ENCODE measurements at places on chromosomes 12 and 14. TPM values are rescaled to one million over a fixed set of nuclear protein-coding genes. Genes with fewer than 3 reads are reported as not detected.

The NTF3 gene
- polyA plus RNA-seq: 5.3 TPM

The BCL2L2 gene
- 43.1 TPM for polyA plus RNA-seq

The FAM181A gene
- polyA plus RNA-seq: not detected

The SLC41A2 gene
- polyA plus RNA-seq: 4.0 TPM

The KRT72 gene
- polyA plus RNA-seq: 0.11 TPM

The FGD6 gene
- polyA plus RNA-seq: 12.1 TPM

The ZBTB42 gene
- 4.3 TPM for polyA plus RNA-seq

- no peak for DNase-seq
These were observed 53.6 kb upstream of the BCL2L14 start for GRCh38 chr12:12017135-12017581.

GRCh38 chr12:47860279-47860841 lies 40.7 kb upstream of the HDAC7 start:
- no peak for DNase-seq

- no peak for DNase-seq
These were observed 5.2 kb upstream of the C12orf56 start for GRCh38 chr12:64395739-64396138.

GRCh38 chr14:51776102-51776894 lies 84.1 kb upstream of the GNG2 start:
- peak; percentile 37 for DNase-seq

GRCh38 chr14:99687284-99688209 lies 3.4 kb downstream of the CYP46A1 start:
- DNase-seq: no peak

GRCh38 chr14:73241481-73242165 lies 4.3 kb downstream of the PAPLN start:
- no peak for DNase-seq

- no peak for DNase-seq
These were observed 224.3 kb upstream of the ATP2B1 start for GRCh38 chr12:89932954-89933353.

DNA sequence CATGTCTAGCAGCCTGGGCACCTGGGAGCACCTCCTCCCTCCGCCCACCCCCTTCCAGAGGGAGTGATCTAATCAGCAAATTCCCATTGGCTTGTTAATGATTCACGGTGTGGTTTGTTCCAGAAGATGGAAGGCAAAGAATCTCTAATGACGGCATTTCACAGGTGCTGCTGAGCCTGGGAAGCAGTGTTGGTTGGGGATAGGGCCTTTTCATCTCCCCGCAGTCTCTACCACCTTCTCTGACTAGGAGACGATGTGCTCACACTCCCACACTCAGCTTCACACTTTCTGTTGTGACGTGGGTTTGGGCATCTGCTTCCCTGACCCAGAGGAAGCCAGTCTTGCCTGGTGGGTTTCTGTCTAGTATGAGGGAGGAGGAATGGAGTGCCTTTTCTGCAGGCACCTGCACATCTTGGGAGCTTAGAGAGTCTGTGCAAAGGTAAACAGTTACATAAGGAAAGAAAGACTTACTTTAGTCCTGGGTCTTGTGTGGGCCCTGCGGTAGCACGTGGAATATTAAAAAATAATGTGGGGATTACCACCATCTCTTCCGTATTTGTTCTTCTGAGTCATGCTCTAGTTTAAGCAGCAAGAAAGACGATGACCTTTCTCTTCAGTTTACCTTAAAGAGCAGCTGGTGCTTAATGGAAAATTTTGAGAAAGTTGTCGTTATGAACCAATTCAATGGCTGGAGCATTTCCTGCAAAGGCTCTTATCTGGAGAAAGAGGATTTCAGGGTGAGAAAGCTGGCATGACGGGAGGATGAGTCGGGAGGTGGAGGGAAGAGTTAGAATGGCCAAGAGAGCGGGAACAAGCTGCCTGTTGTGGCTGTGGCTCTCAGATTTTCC lies 70.6 kb upstream of the ARHGAP5 start:
- DNase-seq: no peak

- no peak for DNase-seq
These were observed 15.8 kb upstream of the NPFF start for GRCh38 chr12:53523131-53523530.

- no peak for DNase-seq
These were observed 945.4 kb upstream of the FLRT2 start for GRCh38 chr14:84584511-84584910.

DNA sequence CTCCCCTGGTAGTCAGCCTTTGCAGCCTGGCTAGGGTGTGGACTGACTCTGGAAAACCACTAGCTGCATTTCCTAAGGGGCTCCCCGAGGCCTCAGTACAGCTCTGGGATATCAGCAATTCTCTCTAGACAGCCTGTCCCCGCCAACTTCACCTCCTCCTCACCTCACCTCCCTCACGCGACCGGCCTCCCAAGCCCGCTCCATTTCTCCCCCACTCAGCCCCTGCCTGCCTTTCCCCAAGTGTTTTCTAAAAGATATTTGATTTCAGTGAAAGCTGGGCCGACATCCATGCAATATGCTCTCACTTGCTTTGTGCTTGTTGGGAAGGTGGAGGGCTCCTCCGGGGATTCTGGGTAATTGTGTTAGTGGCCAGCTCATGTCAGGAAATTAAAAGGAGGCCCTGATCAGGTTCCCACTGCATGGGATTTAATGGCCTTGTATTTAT lies 91.8 kb downstream of the ESRRB start:
- DNase-seq: no peak

DNA sequence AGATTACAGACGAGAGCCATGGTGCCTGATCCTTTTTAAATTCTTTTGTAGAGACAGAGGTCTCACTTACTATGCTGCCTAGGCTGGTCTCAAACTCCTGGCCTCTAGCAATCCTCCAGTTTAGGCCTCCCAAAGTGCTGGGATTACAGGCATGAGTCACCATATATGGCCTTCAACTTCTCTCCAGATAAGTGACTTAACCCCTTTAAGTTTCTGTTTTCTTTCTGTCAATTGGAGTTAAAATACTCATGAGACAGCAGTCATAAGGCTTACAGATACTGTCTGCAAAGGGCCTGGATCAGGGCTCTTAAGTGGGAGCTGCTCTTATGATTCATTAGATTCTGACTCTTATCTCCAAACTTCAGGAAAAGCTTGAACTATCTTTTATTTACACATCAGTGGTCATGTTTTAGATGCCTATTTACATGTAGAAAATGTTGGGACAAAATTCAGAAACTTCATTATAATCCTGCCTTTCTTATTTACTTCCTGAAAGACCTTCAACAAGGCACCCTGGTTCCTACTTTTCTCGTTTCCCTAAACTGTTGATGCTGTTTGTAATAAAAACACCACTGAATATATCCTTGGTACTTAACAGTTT lies 271.5 kb upstream of the TBX3 start:
- no peak for DNase-seq

DNA sequence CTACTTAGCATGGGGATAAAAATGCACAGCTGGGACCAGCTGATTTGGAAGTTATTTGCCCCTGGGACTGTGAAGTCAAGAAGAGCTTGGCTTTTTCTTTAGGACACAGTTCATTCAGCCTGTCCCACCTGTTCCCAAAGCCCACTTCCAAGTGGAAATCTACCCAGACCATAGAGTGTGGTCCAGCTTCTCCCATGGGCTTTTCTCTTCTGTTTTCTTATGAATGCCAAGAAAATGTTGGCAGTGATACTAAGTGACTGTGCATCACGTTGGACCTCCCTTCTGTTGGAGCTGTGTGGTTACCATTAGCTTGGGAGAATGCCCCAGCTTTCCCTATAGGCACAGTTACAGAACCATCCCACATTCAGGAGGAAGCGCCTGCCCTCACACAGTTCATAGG lies 89.4 kb downstream of the NT5DC3 start:
- no peak for DNase-seq

DNA sequence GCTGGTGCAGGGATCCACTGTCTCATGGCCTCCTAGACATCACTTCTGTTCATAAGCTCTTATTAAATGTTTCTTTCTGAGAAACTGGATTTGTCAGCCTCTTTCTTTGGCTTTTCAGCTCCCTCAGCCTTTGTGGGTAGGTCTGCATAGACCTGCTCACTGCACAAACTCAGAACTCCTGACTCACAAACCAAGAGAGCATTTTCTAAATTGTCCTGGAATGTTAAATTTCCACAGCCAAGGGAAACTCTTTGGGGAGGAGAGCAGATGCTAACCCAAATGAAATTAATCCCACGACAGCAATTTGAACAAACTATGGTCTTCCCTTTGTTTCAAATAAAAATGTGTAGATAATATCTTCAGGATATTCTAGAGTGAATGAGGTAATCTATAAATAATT lies 19.5 kb upstream of the CERS5 start:
- no peak for DNase-seq

DNA sequence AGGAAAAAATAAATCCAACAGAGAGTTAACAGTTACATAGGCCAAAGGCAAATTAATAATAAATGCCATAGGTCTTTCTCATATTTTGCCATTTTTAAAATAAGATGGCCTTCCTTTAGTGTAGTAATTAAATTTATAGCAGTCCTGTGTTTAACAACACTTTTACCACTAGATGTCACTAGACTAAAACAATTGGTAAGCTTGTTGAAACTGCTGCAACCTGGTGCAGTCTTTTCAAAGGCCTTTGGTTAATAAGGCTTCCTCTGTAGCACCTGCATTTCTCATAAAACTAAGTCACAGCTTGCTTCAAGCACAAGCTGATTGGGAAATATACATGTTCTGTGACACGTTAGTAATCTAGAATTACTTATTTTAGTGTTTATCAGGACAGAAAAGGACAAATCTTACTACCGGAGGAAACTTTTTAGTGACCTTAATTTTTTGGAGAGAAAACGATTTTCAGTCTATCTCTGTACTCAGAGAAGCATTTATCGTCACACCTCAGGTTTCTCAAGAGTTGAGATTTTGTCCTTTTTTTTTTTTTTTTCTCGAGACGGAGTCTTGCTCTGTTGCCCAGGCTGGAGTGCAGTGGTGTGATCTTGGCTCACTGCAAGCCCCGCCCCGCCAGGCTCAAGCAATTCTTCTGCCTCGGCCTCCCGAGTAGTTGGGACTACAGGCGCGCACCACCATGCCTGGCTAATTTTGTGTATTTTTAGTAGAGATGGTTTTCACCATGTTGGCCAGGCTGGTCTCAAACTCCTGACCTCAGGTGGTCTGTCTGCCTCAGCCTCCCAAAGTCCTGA lies 20.0 kb downstream of the BORCS5 start:
- peak; percentile 68 for DNase-seq

DNA sequence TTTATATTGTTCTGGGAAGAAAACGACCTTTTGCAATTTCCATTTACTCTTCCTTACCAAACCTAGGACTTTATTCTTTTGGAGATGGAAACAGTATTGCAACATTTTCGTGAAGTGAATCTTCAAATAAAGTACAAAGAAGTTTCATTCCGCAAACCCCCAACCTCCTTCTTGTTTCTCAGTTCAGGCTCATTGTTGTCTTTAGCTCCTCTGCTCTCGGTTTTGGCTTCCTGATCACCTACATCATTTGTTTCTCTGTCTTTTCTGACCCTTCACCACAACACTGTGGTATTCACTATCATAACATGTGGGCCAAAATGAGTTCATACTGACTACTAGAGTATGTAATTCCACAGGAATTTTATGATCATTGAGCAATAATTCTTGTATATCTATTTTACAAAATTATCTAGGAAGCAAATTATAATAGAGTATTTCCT lies 266.8 kb downstream of the ADAMTS20 start:
- DNase-seq: no peak

DNA sequence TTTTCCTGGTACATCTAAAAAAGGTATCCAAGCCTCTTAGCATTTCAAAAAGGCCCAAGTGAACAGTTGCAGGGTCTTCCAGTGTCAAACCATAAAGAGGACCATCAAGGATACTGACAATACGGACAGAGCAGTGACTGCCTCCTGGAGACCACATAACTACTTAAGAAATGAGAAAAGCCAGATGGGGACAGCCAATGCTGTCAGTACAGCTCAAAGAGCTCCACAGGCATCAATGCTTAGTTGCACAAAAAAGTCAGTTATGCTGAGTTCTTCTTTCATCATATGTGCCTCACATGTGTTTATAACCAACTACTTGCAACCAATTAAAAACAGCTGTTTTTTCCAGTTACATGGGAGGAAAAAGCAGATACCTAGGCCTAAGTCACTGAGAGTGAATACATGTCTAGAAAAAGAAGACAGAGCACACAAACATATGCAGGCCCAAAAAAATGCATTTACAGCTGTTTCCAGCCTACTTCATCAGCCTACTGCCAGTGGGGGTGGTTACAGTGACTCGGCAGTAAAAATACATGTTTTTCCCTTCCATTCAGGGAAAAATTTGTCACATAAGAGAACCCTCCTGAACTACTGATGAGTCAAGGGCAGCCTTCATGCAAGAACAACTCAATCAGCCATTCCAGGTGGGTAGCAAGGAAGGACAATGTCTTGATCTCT lies 84.0 kb downstream of the DCAF5 start:
- DNase-seq: no peak

DNA sequence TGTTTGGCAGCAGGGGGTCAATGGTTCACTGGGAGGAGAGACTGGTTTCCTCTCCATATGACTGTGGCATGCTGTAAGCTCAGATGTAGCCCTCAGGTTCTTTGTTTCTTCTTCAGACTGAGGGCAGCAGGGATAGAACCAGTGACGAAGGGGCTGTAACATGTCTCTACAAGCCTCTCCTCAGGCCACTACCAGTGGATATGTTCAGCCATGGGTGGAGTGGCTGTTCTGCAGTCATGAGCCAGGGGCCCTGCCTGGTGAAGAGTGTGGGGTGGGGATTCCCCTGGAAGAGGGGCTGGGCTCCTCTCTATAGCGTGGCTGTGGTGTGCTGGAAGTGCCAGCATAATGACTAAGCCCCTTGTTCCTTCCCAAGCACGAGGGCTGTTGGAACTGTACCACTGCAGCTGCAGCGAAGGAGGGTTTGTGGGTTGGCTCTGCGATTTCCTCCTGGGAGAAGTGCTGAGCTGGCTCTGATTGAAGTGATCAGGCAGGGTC lies 55.8 kb downstream of the CMAS start:
- DNase-seq: no peak

DNA sequence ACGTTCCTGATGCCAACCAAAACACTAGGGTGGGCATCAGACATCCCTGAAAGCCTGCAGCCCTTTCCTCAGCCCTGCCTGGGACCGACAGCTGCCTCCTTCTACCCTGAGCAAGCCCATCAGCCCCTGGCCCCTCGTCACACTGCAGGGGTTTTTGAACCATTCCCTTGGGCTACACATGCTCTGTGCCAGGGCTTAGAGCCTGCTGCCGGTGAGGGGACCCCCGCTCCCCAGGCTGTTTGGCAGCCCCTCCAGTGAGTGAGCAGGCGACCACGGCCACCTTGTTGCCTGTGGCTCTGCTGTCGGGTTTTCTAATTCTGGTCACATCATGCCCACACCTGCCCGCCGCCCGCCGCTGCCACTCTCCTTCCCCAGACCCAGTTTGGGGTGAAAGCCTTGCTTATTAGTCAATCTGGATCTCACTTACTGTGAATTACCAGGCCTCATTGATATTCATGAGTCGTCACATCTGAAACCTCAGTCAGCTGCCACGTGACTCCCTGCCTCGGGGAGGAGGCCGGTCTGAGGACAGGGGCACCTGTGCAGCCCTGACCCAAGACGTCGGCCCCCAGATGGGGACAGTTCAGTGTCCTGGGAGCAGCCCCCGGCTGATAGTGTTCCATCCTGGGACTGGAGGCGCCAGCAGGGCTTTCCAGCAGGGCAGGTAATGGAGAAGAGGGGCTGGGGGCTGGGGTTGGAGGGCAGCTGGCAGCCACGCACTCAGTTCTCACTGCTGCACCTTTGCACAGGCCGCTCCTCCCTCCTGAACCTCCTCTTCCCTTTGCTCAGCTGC lies 163.0 kb downstream of the RBM19 start:
- DNase-seq: no peak

Measured in right renal pelvis (tissue), 4 donors.